Hippocampal formation (tissue), 2 donors: ENCODE measurements at places on chromosomes 7 and 10.

DNA sequence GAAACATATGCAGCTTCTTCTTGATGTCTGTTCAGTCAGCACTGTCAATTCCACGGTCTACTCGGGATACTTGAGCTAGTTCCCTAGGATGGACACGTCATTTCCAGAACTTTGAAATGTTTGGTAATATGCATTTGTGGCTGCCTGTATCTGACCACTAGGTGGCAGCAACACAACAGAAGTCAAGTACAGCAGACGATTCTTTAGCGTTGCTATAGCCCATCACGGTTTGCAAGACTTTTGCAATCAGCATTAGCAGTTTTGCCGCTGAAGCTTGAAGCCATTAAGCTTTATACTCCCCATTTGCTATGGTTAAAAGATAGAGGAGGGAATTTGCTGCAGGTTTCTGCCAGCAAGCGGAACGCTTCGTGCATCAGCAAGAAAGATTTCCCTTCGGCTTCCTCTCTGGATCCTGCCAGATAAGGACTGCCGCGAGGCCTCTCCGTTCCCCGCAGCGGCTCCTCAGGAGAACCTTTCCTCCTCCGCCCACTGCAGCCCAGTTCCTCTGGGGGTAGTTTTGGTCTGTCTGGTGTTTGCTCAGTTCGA, 63.5 kb downstream of the ABCC2 start:
- DNase-seq: peak; percentile 92

- no peak for DNase-seq
Observed at GRCh38 chr10:29050081-29050480, 238.8 kb upstream of the LYZL1 start.

DNA sequence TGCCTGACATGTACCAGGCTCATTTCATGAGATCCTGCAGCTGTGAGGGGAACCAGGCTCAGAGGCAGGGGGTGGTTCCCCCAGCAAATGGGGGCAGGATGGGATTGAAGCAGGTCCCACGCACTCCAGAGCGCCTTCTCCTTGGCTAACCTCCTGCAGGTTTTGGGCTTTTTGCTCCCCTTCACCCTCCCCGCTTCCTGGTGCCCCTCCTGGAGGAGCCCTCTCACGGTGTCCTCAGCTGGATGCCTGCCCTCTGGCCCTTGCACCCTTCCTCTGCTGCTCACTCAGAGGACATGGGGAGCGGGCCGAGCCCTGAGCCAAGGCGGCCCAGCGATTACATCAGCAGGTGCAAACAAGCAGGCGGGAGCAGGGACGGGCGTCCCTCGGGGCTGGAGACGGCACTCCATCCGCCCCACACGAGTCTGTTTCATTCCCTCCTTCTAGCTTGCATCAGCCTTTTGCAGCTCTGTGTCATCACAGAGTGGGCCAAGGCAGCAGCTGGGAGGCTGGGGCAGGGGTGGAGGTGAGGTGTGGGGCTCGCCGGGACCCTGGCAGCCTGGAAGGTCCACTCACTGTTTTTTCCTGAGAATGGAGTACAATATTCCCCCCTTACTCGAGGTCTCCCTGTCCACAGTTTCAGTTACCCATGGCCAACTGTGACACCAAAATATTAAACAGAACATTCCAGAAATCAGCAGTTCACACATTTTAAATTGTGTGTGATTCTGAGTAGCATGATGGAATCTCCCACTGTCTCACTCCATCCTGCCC, 52.7 kb upstream of the SLC29A3 start:
- DNase-seq: no peak

DNA sequence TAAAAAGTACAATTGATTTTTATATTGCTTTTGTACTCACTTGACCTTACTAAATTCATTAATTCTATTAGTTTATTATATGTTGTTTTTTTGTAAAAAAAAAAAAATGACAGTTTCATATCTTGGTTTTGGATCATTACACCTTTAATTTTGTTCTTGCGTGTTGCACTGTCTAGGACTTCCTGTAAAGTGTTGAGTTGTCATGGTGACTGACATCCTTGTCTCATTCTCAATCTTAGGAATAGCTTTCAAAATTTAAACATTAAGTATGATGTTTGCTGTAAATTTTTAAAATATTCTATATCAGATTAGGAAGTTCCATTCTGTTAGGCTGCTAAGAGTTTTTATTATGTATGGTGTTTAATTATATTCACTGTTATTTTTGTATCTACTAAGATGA, 139.1 kb downstream of the ARHGAP12 start:
- no peak for DNase-seq

DNA sequence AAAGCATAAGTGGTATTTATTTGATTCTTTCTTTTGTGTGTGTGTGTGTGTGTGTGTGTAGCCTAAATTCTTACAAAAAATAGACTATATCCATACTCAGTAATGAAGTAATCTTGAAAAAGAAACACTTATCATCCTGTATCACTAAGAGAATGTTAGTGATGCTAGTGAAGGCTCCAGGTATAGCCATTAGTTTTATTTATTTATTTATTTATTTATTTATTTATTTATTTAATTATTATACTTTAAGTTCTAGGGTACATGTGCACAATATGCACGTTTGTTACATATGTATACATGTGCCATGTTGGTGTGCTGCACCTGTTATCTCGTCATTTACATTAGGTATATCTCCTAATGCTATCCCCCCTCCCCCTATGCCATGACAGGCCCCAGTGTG, 436.0 kb downstream of the HTR7 start:
- DNase-seq: no peak

GRCh38 chr7:107130487-107131220, 38.1 kb upstream of the HBP1 start:
- DNase-seq: no peak

DNA sequence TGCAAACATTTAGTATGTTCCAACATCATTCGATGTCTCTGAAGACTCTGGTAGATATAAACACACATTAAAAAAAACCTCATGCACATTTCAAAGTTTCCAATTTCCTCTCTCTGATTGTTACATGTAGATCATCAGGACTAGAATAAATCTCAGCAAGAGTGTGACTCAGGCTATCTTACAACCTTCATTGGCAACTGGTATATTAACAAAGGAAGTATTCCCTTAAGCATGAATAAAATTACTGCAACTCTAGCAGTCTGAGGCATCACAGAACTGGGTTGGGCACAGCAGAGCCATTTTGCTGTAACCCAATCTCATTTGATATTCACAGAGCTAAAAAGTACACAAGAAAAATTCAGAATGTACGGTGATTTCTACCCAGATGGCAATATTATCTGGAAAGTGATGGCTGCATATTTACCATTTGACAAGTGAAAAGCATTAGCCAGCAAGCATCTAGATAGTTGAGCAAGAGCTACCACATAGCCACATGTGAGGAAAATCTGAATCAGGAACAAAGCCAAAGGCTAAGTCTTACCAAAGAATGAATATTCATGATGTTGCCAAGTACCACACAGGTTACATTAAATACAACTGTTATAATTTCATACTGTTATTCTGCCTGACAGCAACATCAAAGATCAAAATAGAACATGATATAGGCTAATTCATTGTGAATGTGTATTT, 232.2 kb downstream of the CRPPA start:
- DNase-seq: no peak

DNA sequence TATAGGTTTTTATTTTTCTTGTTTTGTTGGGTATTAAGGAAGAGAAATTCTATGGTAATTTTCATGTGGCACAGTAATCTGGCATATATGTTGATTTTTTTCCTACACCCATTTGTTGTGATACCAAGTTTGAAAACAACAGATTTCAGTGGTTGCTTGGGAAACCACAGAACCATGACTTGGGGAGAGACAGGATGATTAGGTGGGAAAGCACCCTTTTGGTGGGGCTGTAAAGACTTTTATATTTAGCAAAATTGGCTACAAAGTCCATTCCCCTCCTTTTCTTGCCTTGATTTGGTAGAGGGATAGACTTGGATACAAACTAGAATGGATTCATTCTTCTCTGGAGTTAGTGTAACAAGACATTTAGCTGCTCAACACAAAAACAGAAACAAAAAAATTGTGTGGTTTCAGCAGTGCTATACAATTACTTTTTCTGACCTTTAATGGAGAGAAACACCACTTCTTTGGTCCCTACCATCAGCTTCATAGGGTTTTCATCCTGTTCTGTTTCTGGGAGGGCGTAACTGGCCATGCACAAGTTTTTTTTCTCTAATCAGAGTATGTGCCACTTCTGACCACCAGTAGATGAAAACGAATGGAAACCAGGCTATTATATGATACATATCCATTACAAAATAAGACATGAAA, 52.7 kb downstream of the FIGNL1 start:
- DNase-seq: no peak

- no peak for DNase-seq
Observed at GRCh38 chr7:28516390-28517172, 104.3 kb downstream of the CREB5 start.
